ENCODE measurements at places on chromosomes 12 and 14.

GRCh38 chr14:32469388-32470160 is 140.5 kb downstream of the AKAP6 start:
- ATAC-seq, result no peak

GRCh38 chr14:93286212-93286890 is 46.5 kb downstream of the BTBD7 start:
- no peak for ATAC-seq

DNA sequence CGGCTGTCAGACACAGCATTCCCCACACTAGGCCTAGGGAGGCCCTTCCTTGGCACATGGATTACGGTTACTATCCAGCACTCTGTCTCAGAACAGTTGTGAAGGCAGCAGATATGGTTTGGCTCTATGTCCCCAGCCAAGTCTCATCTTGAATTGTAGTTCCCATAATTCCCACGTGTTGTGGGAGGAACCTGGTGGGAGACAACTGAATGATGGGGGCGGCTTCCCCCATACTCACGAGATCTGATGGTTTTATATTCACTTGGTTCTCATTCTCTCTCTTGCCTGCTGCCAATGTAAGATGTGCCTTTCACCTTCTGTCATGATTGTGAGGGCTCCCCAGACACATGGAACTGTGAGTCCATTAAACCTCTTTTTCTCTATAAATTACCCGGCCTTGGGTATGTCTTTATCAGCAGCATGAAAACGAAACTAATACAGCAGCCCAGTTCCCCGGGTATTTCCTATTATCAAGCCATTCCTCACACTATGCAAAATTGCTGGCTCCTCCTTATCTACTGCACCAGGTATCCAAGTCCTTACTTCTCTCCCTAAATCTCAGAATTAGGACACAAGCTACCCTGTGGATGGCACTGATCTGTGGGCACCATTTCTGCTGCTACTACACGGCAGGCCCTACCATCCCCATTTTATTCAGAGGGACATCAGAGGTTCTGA is 33.3 kb downstream of the NT5DC3 start:
- ATAC-seq, result no peak

DNA sequence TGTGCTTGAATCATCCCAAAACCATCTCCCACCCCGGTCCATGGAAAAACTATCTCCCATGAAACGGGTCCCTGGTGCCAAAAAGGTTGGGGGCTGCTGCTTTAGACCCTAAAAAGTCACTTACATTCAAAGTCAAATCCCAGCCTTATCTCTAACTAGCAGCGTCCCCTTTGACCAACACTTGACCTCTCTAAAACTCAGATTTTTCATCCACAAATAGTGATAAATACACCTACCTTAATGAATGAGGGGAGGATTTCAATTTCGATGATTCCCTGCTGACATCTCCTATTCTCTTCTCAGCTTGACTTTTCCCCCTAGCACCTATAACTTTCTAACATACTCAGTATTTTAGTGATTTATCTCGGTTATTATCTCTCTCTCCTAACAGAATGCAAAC is 137.3 kb downstream of the BTG1 start:
- ATAC-seq, result no peak

GRCh38 chr14:72254937-72255472 is 322.8 kb downstream of the RGS6 start:
- no peak for ATAC-seq

DNA sequence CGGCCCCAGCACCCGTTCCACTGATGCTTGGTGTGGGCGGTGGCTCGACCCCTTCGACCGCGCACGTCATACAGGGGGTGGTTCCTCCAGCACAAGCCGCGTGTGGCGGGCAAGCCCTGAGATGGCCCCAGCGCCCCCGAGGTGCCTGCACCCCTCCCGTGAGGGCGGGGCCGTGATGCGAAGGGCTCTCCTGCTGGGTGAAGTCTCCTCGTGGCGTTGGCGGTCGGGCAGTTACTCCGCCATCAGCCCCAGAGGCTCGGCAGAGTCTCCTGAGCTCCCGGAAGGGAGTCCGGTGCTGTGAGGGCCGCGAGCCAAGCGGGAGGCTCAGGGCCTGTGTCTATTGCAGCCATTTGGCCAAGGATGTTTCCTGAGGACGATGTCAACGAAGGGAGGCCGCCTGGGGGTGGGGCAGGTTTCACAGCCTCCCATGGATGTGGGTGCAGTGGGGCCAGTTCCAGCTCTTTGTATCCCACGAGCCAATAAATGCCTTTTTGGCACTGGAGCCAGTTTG is 78.1 kb upstream of the GALNT9 start:
- no peak for ATAC-seq

DNA sequence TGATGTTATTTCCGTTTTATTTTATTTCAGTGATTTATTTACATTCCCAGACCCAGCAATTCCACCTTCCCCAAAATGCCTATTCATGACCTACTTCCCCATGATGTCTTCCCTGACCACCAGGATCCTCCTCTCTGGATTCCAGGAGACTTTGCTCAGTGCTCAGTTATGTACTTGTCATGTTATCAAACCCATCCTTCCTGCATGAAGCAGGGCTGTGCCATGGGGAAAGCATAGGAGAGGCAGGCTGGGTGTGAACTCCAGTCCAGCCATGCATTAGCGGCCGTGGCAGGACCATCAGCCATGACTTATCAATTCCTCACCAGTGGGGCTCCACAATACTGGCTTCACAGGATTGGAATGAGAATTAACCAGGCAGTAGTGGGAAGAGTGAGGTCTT is 57.8 kb downstream of the B4GALNT3 start:
- no peak for ATAC-seq

DNA sequence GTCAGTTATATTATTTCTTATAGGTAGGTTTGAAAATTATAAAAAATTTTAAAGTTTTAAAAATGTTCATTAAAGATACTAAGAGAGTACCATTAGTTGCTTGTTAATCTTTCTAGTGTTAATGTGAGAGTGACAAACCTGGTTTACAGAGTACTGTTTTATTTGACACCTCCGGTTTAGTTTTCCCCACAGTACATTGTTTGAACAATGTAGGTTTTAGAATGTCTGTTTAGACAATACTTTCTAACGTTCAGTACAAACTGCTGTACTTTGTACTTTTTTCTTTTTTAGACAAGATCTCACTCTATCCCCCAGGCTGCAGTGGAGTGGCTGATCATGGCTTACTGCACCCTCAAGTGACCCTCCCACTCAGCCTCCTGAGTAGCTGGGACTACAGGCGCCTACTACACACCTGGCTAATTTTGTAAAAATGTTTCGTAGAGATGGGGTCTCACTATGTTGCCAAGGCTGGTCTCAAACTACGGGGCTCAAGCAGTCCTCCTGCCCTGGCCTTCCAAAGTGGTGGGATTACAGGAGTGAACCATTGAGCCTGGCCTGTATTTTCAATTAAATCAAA is 3.2 kb downstream of the BICDL1 start:
- ATAC-seq, result no peak

DNA sequence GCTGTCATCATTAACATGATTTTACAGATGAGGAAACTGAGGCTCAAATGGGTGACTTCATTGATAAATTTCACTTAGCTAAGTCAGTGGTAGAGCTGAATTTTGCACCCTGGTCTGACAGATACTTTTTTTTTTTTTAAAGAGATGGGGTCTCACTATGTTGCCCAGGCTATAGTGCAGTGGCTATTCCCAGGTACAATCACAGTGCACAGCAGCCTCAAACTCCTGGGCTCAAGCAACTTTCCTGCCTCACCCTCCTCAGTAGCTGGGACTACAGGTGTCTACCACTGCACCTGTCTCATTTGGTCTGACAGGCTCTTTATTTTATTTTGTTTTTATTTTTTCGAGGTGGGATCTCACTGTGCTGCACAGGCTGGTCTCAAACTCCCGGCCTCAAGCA is 24.2 kb upstream of the CORO1C start:
- no peak for ATAC-seq

DNA sequence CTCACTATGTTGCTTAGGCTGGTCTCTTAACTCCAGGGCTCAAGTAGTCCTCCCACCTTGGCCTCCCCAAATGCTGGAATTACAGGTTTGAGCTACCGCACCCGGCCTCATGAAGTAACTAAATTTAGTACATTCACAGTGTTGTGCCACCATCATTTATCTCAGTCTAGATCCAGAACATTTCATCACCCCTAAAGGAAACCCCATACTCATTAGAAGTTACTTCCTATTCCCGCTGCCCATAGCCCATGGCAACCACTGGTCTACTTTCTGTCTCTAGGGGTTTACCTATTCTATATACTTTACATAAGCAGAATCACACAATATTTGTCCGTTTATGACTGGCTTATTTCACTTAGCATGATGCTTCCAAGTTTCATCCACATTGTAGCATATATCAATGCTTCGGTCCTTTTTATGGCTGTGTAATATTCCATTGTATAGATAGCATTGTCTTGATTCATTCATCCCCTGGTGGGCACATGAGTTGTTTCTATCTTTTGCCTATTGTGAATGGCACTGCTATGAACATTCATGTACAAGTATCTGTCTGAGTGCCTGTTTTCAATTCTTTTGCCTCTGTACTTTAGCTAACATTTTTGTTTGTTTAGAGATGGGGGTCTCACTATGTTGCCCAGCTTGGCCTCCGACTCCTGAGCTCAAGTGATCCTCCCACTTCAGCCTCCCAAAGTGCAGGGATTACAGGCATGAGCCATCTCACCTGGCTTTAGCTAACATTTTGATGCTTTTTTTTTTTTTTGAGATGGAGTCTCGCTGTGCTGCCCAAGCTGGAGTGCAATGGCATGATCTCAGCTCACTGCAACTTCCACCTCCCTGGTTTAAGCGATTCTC is 10.2 kb upstream of the SH2B3 start:
- ATAC-seq, result no peak

- ATAC-seq, result no peak
Observed at GRCh38 chr12:9936591-9936990, 4.4 kb upstream of the CLEC2A start.

DNA sequence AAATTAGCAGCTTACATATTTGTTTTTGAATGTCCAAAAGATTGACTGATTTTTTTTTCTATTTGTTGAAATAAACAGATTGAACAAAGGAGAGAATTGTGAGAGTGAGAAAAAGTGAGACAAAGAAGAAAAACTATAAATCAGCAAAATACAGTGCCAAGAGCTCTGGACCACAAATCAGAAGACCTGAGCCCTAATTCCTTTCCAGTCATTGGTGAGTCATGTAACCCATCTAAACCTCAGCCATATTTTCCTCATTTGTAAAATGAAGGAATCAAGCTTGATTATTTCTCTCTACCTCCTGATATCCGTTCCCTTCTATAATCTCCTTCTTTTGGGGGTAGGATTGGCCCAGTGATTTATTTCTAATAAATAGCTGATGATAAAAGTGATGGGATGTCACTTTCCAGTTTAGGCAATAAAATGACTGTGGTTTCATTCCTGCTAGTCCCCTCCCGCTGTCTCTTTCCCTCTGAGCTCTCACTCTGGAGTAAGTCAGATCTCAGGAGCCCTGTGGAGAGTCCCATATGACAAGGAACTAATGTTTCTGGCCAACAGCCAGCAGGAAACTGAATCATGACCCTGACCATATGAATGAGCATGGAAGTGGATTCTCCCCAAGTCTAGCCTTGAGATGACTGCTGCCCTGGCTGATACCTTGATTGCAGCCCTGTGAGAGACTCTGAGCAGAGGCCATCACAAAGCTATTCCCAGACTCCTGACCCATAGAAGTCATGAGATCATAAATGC is 218.9 kb downstream of the ACSS3 start:
- ATAC-seq, result peak; percentile 41

DNA sequence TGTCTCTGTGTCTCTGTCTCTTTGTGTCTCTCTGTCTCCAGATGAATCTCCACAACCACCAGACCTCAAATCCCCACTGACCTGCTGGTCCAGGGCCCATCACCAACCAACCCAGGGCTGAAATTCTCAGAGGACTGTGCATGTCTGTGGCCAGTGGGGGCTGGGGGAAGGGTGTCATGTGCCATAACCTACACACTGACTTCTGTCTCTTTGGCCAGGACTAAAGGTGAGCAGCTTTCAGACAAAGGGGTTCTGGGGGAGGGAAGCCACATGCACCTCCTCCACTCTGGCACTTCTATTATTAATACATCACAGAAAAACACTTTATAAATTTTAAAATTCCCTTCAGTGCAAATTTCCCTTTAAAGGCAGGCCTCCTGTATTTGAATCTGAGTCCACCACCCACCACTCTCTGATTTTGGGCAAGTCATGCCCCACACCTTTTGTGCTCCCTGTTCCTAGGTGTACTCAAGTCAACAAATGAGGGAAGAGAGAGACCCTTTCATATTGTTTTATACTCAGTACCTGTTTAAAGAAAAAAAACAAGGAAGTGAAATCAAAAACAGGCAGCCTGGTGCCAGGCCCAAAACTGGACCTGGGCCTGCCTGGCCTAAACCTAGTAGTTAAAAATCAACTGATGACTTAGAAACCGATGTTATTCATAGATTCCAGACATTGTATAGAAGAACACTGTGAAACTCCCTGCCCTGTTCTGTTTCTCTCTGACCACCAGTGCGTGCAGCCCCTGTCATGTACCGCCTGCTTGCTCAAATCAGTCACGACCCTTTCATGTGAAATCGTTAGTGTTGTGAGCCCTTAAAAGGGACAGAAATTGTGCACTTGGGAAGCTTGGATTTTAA is 80.2 kb downstream of the TUNAR start:
- ATAC-seq, result no peak

GRCh38 chr12:70305794-70306193 is 60.3 kb upstream of the KCNMB4 start:
- no peak for ATAC-seq

DNA sequence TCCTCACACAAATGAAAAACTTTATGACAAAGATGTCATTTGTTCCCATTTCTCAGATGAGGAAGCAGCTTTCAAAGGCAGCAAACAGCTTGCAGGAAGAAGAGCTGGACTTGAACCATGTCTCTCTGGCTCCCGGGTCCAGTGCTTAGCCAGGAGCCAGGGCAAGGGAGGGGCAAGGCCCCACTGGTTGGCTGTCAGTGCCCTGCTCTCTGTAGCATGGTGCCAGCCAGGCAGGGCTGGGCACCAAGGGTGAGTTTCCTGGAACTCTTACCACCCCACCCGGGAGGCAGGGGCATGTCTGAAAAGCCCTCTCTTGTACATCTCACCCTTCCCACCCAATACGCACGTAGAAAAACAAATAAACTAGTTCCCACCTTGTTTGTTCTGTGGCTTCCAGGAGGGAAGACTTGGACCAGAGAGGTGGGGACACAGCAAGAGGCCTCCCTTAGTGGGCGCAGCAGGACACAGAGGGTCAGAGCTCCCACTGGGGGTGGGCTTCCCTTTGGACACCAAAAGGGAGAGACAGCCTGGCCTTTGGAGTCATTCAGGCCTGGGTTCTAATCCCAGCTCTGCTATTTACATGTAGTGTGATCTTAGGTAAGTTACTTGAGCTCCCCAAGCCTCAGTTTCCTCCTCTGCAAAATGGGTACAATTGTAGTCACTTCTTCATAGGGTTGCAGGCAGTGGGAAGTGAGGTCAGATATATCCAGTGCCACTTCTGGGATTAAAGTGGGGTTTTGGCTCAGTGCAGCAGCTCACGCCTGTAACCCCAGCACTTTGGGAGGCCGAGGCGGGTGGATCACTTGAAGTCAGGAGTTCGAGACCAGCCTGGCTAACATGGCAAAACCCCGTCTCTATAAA is 17.2 kb downstream of the TRPV4 start:
- ATAC-seq, result no peak

GRCh38 chr14:55973285-55973800 is 144.9 kb upstream of the PELI2 start:
- no peak for ATAC-seq

All from stimulated activated memory B cell treated with anti-CD40 and anti-IgM and Interleukin-4, amounts not matched to agents 10 μg/mL and 1 μg/mL and 100 μg/mL, for 72 hours (primary cell).